ENCODE measurements at places on chromosomes 7 and 10.

- DNase-seq = no peak
These were observed 393 bp upstream of the DNAJC1 start for GRCh38 chr10:22003964-22004281.

DNA sequence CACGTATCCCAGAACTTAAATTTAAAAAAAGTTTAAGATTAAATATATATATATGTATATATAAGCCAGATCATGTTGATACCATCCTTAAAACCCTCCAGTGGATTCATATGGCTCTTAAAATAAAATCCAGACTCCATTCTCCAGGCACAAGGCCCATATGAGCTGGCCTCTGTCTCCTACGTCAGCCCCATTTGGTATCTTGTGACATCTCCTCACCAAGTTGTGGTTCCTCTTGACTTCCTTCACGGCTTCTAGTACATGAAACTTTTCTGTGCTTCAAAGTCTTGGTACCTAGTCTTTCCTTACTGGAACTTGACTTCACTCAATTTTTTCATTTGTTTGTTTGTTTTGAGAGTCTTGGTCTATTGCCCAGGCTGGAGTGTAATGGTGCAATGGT, 61.3 kb downstream of the PRLHR start:
- no peak for DNase-seq

- no peak for DNase-seq
These were observed 123.0 kb upstream of the FGFR2 start for GRCh38 chr10:121721257-121721656.

- DNase-seq = no peak
These were observed 161.9 kb upstream of the WNT16 start for GRCh38 chr7:121166916-121167315.

DNA sequence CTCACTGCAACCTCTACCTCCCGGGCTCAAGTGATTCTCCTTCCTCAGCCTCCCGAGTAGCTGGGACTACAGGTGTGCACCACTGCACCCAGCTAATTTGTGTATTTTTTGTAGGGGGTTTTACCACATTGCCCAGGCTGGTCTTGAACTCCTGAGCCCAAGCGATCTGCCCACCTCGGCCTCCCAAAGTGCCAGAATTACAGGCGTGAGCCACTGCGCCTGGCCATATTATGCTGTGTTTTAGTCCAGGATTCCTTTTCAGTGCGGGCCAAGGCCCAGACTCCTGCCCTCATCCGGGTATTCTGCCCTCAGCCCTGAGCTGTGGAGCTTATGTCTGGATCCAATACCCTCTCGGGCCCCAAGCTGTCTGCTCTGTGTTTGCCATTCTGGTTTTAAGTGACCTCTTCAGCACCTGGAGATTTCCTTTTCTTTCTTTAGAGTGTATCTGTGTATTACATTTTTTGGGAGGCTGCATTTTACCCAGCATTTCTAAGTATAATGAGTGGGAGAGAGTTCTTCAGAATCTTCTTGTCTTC, 114.9 kb downstream of the BUB3 start:
- DNase-seq = no peak

GRCh38 chr10:5512881-5513612, 11.7 kb upstream of the CALML3 start:
- peak; percentile 63 for DNase-seq

GRCh38 chr10:116716381-116716780, 26.0 kb downstream of the HSPA12A start:
- DNase-seq = no peak

DNA sequence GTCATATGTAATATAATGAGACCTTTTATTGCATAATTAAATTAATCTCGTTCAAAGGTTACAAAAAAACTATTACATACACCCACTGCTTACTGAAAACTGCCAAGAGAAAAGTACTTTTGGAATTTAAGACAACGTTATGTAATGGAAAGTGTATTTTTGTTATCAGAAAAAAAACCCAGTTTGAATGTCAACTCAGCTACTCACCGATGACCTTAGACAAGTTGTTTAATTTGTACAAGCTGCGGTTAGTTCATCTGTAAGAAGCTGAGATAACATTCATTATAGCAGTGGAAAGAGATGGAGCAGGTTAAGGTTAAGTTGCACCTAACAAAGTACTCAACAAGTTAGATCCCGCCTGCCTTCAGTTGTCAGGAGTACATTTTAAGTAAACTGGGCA, 1.1 kb downstream of the PSMA2 start:
- no peak for DNase-seq

DNA sequence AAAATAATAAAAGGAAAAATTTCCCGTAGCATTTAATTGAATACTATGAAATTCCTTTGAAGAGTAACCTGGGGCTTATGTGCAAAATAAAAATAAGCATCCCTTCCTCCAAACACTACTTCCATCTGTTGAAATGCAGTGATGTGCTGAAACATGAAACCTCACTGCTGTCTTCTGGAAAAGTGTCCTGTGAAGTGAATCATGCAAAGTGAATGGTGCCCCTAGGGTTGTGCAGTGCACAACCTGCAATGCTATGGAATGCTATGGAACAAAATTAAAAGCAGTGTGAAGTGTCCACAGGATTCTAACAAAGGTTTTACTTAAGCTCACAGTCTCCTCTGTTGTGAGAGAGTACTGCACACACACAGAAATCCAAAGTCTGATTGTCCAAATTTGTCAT, 480.9 kb downstream of the ETV1 start:
- DNase-seq = no peak

DNA sequence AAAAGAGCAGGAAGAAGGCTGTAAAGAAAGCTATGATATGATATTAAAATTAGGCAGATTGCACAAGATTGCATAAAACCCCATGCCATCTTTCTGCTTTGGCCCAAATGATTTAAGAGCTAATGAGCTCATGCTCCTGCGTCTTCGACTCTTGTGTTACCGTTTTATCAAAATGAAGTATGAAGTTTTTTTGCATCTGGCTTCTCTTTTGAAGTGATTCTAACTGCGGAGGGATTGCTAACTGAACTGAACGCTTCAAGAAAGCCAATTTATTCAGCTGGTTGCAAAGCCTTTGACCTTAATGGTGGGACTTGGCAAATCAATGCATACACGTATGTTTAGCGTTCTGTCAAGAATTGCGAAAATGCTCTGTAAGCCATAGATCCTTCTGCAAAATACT, 282.9 kb downstream of the TWIST1 start:
- DNase-seq = no peak

DNA sequence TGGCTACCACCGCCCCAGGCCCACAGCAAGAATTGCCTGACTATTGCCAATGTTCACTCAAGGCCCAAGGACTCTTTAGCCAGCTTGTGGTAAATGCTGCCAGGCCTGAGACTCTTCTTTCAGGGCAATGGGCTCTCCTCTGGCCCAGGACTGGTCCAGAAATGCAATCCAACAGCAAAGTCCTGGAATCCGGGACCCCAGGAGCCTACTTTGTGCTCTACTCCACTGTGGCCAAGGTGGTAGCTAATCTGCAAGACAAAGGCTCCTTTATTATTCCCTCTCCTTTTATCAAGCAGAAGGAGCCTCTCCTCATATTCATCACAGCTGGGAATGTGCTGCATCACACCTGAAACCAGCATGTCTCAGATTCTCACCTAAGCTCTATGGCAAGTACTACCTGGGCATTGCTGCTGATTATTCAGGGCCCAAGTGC, 107.6 kb upstream of the PRSS58 start:
- DNase-seq = no peak

DNA sequence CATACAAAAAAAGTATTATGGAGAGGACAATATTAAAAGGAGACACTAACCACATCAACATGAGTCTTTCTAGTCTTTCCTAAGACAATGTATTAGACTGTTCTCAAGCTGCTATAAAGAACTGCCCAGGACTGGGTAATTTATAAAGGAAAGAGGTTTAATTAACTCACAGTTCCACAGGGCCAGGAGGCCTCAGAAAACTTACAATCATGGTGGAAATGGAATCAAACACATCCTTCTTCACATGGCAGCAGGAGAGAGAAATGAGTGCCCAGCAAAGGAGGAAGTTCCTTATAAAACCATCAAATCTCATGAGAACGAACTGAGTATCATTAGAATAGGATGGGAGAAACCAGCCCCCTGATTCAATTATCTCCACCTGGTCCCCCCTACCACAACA, 25.7 kb downstream of the CACNA2D1 start:
- no peak for DNase-seq

- DNase-seq = no peak
These were observed 20.7 kb downstream of the RBM28 start for GRCh38 chr7:128323040-128323439.

DNA sequence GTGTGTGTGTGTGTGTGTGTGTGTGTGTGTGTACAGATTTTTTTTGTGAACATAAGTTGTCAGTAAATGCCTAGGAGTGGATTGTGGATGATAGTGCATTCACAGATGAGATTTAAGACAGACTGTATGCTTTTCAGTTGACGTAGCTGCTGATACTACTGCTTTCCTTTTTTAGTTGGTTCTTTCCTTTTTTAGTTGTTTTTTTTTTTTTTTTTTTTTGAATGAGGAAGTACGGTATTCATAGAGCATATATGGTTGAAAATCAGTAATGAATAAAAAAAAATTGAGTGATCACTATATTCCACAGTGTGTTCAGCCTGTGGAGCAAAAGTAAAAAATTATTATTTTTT, 80.5 kb downstream of the RBM33 start:
- DNase-seq = no peak

- no peak for DNase-seq
These were observed 353.0 kb downstream of the ANKRD30A start for GRCh38 chr10:37478381-37478780.

- no peak for DNase-seq
These were observed 17.2 kb upstream of the FAM170B start for GRCh38 chr10:49151025-49151445.

- DNase-seq = no peak
These were observed 14.3 kb downstream of the CALML3 start for GRCh38 chr10:5538892-5539651.

GRCh38 chr10:90484518-90484917, 373.3 kb downstream of the HTR7 start:
- DNase-seq = no peak

DNA sequence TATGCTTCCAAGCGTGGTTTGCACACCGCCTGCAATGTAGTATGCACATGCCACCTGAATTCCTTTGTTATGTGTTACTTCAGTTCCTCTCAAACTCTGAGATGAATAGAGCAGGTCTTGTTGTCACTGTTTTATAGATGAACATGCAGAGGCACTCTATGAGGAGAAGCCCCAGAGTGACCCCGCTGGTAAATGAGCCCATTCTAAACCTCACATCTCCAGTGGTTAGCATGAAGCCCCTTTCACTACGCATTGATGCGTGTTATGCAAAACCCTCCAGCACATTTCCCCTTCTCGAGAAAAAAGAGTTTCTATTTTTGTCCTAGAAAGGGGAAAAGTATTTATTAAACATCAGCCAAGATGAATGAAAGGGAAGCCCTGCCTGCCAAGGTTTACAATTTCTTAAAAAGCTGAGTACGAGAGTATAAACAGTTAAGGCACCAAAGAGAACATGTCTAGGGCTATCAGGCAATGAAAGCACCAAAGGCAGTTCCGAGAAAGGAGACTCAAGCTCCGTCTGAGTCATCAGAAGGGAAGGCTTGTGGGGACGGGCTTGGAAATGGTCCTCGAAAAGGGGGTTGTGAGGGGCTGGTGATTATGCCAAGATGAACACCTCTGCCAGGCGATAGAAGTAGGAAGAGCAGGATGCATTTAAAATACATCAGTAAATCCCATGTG, 58.7 kb upstream of the PFKP start:
- DNase-seq = peak; percentile 76

- no peak for DNase-seq
These were observed 108.1 kb downstream of the SNX10 start for GRCh38 chr7:26399736-26400135.

DNA sequence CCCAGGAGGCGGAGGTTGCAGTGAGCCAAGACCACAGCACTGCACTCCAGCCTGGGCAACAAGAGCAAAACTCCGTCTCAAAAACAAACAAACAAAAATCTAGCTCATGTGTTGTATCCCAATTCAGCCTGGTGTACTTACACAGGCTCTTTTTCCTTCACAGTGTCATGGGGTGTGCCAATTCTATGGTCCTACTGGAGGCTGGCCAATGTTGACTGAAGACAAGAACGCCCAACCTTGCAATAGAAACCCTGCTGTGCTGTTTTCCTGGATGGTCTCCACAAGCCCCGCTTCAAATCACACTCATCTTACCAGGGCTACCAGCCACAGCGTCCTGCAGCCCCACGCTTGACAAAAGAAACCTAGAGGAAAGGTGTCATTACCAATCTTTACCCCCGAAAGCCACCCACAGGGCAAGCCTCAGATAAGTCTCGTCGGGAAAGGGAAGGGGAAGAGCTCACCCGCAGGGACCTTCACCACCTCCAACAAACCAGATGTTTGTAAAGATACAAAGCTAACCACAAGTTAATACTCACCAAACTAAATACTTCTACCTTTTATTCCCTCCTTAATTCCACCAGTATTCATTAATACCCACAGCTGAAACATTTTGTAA, 64.8 kb downstream of the TNS3 start:
- no peak for DNase-seq

DNA sequence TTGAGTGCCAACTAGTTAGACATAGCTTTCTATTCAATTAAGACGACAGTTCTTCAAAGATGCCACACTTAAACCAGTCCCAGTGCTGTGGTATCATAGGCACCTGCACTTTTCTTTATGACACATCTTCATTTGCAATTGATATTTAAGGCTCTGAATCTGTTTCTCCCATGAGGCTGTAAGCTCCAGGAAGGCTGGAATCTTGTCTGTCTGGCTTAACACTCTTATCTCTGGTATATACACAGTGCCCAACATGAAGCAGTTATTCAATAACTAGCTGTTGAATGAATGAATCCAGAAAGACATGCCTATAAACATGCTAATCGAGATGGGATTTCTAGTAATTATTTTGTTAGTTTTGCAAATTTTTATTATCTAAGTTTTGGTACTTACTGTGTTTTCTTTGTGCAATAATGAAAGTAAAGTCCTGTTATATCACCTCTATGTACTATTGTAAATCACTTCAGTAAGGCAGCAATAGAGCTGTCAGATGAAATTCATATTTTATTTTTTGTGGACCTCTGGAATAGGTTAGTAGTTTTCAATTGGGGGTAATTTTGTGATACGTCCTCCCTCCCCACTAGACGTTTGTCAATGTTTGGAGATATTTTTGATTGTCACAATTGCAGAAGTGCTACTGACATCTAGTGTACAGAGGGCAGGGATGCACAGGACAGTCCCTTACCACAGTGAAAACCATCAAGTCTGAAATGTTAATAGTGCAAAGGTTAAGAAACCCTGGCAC, 51.3 kb upstream of the STEAP4 start:
- no peak for DNase-seq

GRCh38 chr7:88301924-88302323, 4.8 kb downstream of the STEAP4 start:
- DNase-seq = peak; percentile 9

- DNase-seq = no peak
These were observed 291.4 kb downstream of the USP6NL start for GRCh38 chr10:11319990-11320602.

- DNase-seq = peak; percentile 93
These were observed 166.8 kb upstream of the ASAH2 start for GRCh38 chr10:50417886-50418830.

- DNase-seq = no peak
These were observed 495 bp downstream of the SFR1 start for GRCh38 chr10:104122225-104123107.

DNA sequence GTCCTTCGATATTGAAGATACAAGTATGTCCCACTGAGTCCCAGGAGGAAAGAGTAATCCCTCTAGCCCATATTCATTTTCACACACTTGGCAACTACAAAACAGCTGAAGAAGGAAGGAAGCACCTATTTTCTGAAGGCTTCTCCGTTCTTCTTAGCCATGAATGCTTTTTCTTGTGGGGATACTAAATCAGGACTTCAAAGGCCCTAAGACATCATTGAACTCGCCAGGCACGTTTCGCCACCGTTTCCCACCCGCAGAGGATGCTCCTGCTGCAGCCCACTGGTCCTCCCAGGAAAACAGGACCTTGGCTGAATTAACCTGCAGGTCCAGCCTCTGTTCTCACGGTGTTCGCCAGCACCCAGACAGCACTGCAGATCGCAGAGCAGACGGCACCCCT, 561.5 kb downstream of the DNAJB6 start:
- DNase-seq = no peak

All from osteoblast (primary cell).